ENCODE measurements at places on chromosomes 7 and 10.

DNA sequence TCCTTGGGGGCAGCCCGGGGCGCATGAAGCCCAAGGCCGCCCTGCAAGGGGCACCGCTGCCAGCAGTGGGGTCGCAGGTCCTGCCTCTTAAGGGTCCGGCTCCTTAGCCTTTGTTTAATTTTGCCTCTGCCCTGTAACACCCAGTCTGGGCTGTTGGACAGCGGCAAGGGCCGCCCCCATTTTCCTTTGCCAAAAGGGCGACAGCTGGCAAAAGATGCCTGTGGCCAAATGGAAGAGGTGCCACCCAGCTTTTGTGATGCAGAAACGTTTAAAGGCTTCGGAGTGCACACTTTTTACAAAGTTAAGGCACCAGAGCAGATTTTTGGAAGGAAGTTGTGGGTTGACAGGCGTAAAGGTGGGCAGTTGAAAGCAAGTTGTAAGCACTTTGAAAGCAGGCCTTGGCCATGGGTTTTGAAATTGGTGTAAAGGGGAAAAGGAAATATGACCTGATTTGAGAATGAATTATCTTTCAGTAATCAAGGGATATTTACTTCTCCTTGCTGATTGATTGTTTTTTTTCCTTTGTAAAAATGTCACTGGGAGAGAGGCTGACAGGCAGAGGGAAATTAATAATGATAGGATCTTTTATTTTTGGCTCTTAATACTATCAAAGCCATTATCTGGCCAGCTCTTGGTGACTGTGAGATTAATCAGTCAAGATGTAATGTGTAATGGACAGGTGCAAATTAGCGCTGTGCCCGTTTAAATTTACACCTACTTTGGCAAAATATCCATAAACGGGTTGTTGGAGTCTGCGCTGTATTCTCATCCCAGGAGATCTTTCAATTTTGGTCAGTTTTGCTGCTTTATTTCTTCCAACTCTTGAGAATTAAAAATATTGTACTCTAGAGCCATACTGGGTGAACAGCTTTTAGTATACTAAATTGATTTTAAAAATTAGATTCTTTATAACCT lies 1.2 kb downstream of the CASD1 start:
- DNase-seq: peak; percentile 46

GRCh38 chr10:128908499-128908898 lies 558.5 kb upstream of the MGMT start:
- no peak for DNase-seq

GRCh38 chr7:184294-185264 lies 7.8 kb upstream of the FAM20C start:
- no peak for DNase-seq

GRCh38 chr10:89102735-89103134 lies 104.4 kb downstream of the CH25H start:
- DNase-seq: no peak

Data from HL-60 (cell line).